Type B pancreatic cell (in vitro differentiated cells): ENCODE measurements at places on chromosomes 12 and 14. TPM values are rescaled to one million over a fixed set of nuclear protein-coding genes. Genes with fewer than 3 reads are reported as not detected.

FBLN5 gene
- 1.9 and 14.1 TPM in 2 replicates for total RNA-seq

TEX52 gene
- total RNA-seq: not detected in 2 replicates

PLXNC1 gene
- 7.1 and 8.3 TPM in 2 replicates for total RNA-seq

HHIPL1 gene
- total RNA-seq: 0.19 and 1.4 TPM in 2 replicates

TUNAR gene
- total RNA-seq: 7.0 and 7.4 TPM in 2 replicates

SLCO1B1 gene
- total RNA-seq: 0.36 TPM in 1 of 2 replicates, not detected in the other

MYBPC1 gene
- 5.2 and 18.0 TPM in 2 replicates for total RNA-seq

CHD8 gene
- total RNA-seq: 90.4 and 112 TPM in 2 replicates

MUCL1 gene
- not detected in 2 replicates for total RNA-seq

SYCP3 gene
- 0.07 TPM in 1 of 2 replicates, not detected in the other for total RNA-seq

GRIN2B gene
- total RNA-seq: 1.6 and 1.8 TPM in 2 replicates

FSCB gene
- total RNA-seq: 0.12 TPM in 1 of 2 replicates, not detected in the other

NEDD1 gene
- 19.2 and 31.7 TPM in 2 replicates for total RNA-seq

GPN3 gene
- total RNA-seq: 15.2 and 18.1 TPM in 2 replicates

A2ML1 gene
- 3.8 and 26.0 TPM in 2 replicates for total RNA-seq

PTGES3 gene
- 219 and 222 TPM in 2 replicates for total RNA-seq

RIMBP2 gene
- total RNA-seq: 23.7 and 35.6 TPM in 2 replicates

SLCO1B3 gene
- total RNA-seq: not detected in 2 replicates

ERBB3 gene
- total RNA-seq: 76.5 and 176 TPM in 2 replicates

DTD2 gene
- 23.2 and 26.5 TPM in 2 replicates for total RNA-seq

FAM186B gene
- 0.14 and 0.21 TPM in 2 replicates for total RNA-seq

FOXG1 gene
- 0.10 and 1.7 TPM in 2 replicates for total RNA-seq

LMO3 gene
- 4.1 and 4.4 TPM in 2 replicates for total RNA-seq

COX8C gene
- total RNA-seq: not detected in 2 replicates
